ENCODE measurements at places on chromosomes 6 and 20.

DNA sequence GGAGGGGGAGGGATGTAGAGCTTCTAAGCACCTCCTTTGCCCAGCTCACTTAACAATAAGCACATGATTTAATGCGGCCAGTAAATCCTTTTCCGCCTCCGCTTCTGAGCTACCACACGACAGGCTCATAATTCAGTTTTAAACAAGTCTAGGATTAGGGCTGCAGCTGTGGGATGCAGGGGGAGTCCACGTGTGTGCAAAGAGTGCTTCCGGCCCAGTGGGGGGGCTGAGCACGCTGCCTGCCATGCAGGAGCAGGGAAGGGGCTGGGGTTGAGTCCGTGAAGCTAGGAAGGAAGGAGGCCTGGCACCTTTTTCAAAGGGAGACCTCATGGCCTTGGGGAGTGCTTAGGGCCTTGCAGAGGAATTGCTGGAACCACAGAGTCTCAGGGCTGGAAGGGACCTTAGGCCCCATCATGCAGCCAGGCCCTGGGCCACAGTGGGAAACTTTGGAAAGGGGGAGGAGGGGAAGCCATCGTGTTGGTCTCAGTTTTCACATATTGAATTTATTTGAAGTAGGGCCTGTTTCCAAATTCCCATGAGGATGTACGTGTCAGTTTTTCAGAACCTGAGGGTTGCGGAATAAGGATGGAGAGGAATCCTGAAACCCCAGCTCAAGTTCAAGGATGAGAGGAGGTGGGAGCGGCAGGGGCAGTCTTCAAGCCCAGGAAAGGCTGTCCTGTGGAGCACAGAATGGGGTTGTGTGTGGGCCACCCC lies 96.1 kb downstream of the VEGFA start:
- DNase-seq, result no peak

DNA sequence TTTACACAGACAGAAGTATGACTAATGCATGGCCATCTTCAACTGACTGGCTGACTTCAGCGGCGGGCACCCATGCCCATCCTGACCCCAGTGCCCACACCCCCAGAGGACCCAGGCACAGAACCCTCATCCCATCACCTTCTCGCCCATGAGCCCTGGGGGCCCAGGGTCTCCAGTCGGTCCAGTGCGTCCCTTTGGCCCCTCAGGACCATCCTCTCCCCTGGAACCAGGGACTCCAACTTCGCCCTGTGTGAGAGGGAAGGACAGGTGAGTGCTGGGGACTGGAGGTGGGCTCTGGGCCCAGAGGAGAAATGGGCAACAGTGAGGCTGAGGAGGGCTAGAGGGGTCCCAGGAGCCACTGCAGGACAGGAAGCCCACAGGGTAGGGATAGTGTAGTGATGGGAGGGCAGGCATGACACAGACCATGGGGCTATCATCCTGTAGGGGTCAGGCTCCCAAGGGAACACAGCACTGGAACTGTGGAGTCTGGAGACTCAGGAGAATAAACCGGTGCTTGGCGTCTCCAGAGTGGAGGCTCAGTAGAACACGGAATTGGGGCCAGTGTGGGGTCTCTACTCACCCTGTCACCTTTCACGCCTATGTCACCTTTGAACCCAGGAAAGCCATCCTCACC lies 16.7 kb downstream of the COL11A2 start:
- no peak for DNase-seq

GRCh38 chr20:22836877-22837276 lies 198.2 kb upstream of the SSTR4 start:
- no peak for DNase-seq

DNA sequence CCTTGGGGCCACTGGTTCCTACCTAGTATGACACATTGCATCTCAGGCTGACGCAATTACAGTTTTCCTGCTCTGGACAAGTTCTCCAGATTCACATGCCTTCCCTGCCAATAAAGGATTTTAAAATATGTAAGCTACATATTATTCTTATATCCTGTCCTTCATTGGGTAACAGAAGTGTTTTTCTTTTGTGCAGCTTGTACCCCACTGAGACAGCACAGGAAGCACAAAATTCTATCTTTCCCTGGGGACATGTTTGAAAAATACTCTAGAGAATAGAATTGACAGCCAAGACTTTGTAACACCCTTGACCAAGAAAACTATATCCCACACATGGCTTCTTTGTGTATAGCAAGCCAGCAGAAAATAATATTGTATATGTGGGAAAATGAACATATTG lies 456.8 kb downstream of the MAFB start:
- no peak for DNase-seq

DNA sequence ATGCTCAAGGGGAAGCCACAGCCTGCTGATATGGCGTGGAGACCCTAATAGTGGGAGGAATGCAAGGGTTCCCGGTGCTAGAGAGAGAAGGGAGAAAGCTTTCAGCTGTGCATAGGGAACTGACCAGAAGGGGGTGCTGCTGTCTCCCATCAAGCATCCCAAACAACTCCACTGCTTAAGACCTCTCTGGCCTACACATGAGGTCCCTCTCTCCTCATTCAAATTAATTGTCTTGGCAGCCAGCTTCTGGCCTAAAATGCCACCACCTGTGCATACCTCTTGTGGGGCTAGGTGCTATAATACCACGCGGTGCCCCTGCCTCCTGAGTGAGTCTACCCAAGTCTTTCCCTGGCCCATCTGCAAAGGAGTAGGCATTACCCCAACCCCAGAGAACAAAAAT lies 14.5 kb downstream of the ADISSP start:
- DNase-seq, result peak; percentile 91

DNA sequence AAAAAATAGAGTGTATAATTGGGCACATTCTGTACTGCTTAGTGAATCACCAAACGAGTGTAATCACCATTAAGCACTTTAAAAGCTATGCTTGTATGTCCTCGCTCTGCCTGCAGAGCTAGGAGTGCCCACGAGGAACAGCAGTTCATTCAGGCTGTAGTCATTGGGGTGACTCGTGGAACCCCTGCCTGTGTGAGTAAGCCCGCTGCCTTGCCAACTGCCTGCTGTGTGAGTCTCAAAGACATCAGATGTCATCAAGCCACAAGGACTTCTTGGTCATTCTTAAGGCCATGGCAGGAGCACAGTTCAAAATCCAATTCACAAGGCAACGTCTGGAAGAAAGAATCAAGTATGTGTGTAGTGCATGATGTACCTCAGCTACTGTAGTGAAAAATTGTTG lies 60.4 kb downstream of the FOXO3 start:
- no peak for DNase-seq

DNA sequence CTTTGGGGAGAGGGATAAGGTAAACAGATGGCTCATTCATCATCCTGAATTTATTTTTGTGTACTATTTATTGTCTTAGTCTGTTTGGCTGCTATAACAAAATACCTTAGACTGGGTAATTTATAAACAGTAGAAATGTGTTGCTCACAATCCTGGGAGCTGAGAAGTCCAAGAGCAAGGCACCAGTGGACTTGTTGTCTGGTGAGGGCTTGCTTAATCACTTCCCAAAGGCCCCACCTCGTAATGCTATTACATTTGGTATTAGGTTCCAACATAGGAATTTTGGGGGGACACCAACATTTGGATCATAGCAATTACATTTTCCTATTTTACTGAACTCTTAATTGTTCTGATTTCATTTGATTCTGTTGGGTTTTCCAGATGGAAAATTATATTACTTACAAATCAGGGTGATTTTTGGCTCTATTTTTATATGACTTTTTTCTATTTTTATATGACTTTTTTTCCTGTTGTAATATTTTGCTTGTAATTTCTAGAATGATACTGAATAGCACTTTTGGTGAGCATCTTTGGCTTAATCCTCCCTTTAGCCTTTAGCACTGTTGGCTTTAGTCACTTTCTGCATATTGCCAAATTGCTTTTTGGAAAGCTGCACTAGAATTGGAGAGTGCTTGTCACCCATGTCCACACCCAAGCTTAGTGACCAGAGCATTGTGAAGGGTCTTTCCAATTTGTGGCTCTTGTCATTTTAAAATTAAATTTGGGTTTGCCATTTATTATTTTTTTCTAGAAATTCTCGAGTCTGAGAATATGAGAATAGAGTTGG lies 43.7 kb upstream of the TULP4 start:
- no peak for DNase-seq

DNA sequence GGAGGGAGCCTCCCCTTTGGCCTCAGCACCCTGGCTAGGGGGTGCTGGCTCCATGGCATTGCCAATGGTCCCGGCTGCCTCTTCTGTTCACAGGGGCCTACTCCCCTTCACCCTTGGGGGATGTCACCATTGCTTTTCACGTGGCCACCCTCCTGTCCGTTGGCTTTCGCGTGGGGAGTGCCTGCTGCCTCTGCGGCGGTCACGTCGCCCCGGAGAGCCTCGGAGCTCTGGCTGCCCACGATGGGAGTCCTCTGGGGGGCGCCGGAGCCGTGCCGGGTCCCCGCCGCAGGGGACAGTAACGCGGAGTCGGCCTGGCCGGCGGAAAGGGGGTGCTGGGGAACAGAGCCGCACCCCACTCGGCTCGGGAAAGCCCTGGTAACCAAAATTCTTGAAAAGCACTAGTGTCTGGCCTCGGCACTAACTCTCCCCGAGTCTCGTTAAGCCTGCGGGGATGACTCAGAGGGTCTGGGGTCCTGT lies 661 bp upstream of the HEBP2 start:
- no peak for DNase-seq

GRCh38 chr6:26211963-26212362 lies 124.7 kb downstream of the HFE start:
- no peak for DNase-seq

DNA sequence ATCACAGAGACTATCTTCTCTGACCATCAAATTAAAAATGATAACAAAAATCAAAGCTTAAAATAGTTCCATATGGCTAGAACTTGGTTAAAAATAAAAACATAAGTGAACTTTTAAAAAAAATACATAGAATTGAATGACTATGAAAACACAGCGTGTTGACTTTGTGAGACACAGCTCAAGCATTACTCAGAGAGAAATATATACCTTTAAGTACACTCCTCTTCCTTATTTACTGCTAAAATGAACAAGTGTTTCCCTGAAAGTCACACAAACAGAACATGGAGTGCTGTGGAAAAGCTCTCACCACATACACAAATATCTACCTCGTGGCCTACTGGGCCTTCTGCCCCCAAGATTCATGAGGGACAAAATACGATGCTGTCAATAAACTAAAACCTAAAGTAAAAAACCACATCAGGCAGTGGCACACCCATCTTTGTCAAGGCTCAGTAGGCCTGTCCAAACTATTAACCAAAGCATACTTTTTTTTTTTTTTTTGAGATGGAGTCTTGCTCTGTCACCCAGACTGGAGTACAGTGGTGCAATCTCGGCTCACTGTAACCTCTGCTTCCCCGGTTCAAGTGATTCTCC lies 7.5 kb downstream of the FAXC start:
- DNase-seq, result no peak

DNA sequence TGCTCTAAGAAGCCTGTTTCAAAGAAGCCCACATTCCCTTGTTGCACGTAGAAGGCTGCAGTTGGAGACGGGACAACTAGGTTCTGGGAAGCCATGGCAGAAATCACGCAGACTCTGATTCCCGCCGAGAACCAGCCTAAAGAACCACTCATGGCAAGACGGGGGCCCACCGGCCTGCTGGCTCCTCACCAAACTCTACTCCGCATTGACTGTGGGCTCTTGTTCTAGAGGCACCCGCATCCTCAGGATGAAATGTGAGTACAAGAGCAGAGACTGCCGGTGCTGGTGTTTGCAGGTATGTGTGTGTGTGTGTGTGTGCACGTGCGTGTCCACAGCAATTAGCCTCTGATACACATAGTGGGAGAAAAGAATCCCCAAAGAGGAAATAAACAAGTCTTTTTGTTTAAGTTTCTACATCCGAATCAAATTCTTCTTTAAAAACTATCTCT lies 42.3 kb upstream of the NR2E1 start:
- DNase-seq, result peak; percentile 46

All from GM23338 (cell line).